ENCODE measurements at places on chromosomes 11 and 22.
A peak's percentile ranks its signal among the peaks of the same experiment; 100 is the strongest.

GRCh38 chr11:69905611-69906452, 86.6 kb upstream of the FGF3 start:
- no peak for DNase-seq

DNA sequence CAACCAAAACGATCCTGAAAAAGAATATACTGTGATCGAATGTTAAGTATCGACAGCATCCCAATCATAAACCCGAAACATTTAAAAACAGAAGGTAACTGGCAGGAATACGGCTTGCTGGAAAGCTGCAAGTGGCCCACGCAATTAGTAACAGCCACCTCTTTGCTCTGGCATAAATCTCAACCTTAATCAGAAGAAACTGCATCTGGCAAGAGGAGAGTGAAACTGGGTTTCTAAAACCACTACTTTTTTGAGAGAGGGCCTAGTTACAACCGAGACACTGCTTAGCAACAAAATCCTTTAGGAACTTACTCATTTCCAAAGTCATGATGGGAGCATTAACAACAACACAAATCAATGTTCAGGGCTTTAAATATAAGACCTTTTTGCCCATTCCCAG, 7.9 kb downstream of the NCAPD3 start:
- no peak for DNase-seq

GRCh38 chr11:35367491-35367890, 51.9 kb downstream of the SLC1A2 start:
- DNase-seq, result peak; percentile 78

DNA sequence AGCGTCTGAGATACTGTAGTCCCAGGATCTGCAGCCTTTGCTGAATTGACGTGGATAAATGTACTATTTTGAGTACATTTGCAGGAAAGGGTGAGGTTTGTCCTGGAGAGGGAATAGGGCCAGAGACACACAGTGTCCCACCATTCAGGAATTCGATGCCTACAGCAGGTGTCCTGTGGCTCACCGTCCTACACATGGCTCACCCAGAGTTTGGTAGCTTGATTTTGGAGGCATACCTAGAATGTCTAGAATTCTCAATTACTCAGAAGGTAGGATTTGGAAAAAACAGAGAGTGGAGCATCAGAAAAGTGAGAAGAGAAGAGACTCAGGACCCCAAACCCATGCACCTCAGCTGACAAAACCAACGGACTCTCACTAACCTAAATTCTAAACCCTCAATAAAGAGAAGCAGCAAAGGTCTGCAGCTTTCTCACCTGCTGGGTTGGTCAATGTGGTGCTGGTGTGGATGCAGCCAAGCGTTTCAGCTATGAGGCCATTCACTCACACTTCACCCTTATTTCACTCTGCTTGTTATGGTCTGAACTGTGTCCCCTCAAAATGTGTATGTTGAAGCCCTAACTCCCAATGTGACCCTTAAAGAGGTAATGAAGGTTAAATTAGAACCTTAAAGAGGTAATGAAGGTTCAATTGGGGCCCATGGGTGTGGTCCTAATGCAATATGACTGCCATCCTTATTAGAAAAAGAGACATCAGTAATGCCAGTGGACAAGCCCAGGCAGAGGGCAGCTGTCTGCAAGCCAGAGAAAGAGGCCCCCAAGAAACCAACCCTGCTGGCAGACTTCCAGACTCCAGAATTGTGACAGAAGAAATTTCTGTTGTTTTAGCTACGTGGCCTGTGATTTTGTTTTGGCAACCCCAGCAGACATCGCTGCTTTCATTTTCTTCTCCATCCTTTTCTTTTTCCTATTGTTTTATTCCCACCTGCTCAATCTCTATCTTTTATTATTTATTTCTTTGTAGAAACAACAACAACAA, 187.8 kb downstream of the SNX19 start:
- DNase-seq, result no peak

DNA sequence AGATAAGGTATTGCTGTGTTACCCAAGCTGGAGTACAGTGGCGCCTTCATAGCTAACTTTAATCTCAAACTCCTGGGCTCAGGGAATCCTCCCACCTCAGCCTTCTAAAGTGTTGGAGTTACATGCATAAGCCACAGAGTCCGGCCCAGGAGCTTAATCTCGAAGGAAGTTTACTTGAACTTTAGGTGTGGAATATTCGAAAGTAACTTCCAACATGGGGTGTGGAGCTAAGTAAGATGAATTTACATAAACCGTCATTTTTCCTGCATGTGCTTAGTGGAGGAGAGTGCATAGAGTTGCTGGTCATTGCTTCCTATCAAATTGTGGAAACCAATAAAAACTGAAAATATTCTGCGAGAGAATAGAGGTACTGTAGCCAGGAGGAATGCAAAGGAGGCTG, 1.5 kb downstream of the ATG13 start:
- DNase-seq, result no peak

DNA sequence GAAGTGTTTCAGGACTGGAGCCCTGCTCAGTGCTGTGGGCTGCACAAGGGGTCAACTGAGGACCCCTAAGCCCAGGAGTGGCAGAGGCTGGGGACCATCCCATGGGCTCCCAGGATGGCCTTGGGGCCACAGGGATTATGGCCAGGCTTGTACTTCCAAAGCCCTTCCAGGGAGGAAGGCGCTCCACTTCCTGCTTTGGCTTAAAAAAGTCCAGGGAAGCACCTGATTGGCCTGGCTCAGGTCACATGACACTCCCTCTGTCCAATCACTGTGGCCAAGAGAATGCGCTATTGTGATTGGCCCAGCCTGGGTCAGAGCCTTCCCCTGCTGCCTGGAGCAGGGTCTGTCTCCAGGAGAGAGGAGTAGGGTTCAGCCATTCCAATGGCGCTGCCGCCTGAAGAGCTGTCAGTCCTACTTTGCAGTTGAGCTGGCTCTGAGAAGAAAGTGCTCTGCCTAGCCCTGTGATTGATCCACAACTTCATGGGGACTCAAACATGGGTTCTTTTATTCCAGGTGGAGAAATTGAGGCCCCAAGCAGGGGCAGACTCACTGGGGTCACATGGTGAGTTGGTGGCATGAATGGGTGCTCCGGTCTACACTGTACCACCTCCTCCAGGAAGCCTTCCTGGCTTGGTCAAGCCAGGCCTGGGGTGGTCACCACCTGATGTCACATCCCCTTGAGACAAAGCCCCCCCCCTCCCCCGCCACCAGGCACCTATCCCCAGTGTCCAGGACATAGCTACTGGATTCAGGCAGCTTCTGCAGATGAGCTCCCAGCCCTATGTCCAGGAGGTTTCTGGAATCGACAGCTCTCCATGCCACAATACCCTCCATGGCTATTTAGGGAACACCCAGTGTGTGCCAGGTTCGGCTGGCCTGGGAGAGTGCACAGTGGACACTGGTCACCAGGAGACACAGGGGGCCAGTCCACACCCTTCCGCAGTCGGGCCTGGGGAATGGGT, 48.2 kb downstream of the RTN4R start:
- no peak for DNase-seq

DNA sequence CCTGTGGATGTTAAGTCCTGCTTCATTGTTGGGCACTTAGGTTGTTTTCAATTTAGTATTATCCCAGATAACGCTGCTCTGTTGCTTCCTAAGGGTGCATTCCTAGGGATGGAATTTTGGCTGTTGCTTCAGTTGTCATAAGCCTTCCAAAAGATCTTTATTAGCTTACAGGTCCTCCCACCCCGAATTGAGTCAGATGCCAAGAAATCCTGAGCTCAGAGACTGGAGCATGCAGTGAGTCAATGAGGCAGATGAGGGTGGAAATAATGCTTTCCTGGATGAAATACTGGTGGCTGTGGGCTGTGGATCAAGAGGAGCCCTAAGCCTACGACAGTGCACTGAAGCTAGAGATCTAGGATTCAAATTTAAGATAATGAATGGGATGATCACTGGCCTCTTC, 10.7 kb upstream of the IL18BP start:
- DNase-seq, result peak; percentile 97

DNA sequence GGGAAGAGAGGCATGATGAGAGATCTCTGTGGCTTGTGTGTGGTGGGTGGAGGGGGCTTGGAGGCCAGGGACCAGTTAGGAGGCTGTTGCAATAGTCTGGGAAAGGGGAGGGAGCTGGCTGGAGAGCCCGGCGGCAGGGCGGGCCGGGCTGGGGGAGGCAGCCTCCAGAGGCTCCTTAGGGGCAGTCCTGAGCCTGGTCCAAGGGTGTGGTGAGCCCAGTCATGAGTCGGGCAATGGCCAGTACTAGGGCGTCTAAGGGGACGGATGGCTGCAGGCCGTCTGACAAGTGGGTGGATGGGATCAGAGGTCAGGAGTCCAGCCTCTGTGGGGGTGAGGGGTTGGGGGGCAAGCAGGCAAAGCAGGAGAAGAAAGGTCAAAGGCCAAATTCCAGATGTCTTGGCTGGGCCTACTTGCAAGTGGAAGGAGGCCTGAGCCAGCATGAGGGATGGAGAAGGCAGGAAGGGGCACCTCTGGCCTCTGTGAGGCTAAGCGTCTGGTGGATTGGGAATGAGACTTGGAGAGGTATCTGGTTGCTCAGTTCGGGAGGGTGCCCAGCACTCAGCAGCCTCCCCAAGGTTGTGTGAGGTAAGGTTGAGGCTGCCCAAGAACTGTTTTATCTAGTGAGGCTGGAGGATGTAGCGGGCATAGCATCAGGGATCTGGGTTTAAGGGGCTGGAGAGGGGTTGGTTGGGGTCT, 6.0 kb upstream of the CD248 start:
- DNase-seq, result peak; percentile 89

DNA sequence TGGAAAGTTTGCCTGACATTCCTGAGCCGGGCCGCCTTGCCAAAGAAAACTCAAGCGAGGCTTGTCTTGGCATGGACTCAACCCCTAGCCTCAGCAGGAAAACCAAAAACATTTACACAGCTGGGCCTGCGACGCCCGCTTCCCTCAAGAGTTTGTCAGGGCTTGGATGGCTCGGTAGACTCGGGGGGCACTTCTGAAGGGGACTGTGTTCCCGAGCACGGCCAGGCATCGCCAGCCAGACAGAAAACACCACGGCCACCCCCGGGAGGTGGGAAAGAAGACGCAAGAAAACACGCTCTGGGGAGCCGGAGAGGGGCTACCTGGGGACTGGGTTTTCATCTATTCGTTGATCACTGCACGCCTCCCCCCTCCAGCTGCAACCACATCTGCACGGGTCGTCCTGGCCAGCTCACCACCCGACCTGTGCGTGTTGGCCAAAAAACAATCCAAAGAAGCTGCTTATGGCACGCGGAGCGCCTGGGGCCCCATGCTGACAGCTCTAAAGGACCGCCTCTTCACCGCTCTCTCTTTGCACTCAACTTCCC, 380.7 kb downstream of the MN1 start:
- peak; percentile 99 for DNase-seq

DNA sequence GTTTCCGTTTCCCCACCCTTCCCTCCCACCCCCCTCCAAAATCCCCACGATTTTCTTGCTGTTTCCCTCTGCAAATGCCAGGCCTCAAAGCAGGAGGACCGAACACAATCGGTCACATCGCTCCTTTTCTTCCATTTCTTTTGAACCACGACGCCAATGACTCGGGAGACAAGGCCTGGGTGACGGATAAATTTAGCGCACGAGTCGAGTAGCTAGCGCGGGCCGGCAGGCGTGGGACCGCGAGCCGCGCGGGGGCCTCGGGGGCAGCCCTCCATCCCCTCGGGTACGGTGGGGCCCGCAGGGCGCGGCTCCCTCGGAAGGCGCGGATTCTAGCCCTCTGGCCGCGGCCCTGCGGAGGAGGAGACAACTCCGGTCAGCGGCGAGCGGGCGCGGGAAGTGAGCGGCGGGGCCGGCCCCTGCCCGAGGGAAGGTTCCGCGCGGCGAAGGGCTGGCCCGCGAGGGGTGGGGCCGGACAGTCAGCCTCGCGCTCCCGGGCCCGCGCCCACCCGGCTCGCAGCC, 414 bp downstream of the JOSD1 start:
- DNase-seq, result peak; percentile 49

GRCh38 chr22:44759430-44760310, 7.3 kb downstream of the ARHGAP8 start:
- DNase-seq, result no peak

- no peak for DNase-seq
Measured at GRCh38 chr11:125675196-125675595, 5.5 kb downstream of the ACRV1 start.

DNA sequence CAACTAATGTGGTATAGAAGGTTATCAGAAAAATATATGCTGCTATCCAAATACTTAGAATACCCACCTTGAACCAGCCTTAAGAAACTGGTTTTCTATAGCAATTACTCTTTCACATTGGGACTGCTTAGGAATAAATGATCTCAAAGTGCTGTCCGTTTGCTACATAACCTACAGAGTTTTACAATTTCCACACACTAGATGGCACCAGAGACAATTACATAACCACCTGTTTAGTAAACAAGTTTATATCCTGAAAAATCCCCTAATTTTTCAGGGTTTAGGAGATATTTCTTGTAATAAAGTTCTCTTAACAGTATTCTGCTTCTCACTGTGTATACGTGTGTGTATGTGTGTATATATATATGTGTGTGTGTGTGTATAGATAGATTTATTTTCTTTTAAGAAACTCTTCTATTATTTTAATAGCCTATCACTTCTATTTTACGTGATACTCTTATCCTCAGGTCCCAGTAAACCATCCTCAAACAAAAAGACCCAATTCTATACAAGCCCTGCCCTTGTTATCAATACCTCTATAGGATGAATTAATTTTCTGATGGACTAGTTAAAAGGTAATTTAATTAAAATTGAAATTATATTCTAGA, 6.7 kb upstream of the OR5I1 start:
- peak; percentile 21 for DNase-seq

GRCh38 chr11:45332276-45332934, 46.3 kb upstream of the SYT13 start:
- DNase-seq, result peak; percentile 45
